ENCODE measurements at places on chromosomes 7 and 10.

DNA sequence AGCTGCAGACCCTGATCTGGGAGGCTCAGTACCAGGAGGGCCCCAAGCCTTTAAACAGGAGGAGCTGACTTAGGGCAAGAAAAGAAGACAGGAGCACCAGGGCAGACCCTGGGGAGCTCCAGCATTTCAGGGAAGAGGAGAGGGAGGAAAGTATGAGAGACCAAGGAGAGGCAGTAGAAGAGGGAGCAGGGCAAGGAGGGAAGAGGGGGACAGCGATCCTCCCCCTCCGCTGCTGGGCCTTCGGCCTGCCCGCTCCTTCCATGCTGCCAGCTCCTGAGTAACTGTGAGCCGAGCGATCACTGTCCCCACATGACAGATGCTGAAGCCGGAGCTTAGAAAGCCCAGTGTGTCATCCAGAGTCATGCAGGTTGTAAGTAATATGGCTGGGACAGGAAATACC, 65.9 kb downstream of the ALOX5 start:
- no peak for DNase-seq

GRCh38 chr7:51007551-51008505, 225.1 kb upstream of the GRB10 start:
- DNase-seq = no peak

GRCh38 chr10:91930939-91931338, 7.4 kb downstream of the BTAF1 start:
- no peak for DNase-seq

GRCh38 chr10:100888957-100889356, 23.8 kb upstream of the SLF2 start:
- no peak for DNase-seq

DNA sequence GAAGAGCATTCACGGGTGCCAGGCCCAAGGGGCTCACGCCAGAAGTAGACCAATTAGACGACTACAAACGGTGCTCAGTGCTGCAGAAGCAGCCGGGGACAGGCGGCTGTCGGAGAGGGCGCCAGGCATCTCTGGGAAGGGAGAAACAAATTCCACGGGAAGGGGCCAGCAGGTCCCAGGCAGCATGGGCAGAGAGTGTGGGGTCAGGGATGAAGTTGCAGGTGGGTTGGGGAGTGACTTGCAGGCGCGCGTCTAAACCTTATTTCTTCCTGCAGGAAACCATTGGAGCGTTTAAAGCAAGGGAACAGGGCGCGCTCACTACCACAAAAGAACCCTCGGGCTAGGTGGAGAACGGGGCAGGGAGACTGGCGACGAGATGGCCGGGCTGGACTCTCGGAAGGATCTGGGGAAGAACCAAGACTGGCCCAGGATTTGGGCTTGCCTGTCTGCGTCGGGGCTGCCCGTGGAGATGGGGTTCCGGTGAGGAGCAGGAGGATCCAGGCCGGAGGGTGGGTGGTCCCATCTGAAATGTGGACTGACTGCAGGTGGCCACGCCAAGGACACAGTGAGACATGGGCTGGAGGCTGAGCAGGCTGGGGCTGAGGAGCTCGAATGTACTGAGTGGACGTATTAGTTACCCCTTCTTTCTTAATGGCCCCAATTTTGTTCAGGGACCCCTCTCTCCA, 116.3 kb upstream of the DIP2C start:
- no peak for DNase-seq

DNA sequence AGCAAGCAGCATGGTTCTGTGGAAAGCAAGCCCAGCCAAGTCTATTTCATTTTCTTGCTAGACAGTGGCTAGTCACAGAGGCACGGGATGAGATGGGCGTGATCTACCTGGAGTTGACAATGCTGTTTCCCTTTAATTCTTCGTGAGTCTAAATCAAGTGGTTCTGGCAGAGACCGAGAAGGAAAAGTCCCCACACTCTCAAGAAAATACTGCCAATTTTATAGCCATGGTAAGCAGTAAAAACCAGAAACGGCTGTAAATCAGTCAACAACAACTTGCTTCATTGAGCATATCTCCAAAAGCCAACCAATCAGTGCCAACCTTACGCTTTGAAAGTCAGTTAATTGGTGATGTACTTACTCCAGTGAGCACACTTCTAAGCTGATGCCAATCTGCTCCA, 223.4 kb downstream of the SEC23IP start:
- DNase-seq = peak; percentile 25

DNA sequence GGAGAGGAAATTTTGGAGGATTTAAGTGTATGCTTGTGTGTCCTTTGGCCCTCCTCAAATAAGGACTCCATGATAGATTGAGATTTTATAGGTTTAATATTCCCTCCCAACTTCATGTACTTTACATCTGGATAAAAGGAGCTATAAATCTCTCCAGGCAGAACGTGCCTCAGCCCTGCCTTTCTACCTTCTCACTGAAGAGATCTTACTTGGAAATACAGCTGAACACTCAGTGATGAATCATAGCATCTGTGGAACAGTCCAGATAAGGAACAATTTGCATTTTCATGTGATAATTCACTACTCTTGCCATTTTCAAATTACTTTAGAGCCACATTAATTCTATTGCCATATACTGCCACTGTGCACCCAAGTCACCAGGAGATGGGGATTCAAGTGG, 364.6 kb upstream of the PODXL start:
- DNase-seq = no peak

GRCh38 chr10:86411281-86411841, 44.8 kb upstream of the GRID1 start:
- no peak for DNase-seq

Measured in renal cortex interstitium (tissue), 15 donors.